Myocyte (in vitro differentiated cells): ENCODE measurements at places on chromosomes 12 and 14. TPM values are rescaled to one million over a fixed set of nuclear protein-coding genes. Genes with fewer than 3 reads are reported as not detected.

Gene NKX2-1
- not detected in 2 replicates for total RNA-seq

DNA sequence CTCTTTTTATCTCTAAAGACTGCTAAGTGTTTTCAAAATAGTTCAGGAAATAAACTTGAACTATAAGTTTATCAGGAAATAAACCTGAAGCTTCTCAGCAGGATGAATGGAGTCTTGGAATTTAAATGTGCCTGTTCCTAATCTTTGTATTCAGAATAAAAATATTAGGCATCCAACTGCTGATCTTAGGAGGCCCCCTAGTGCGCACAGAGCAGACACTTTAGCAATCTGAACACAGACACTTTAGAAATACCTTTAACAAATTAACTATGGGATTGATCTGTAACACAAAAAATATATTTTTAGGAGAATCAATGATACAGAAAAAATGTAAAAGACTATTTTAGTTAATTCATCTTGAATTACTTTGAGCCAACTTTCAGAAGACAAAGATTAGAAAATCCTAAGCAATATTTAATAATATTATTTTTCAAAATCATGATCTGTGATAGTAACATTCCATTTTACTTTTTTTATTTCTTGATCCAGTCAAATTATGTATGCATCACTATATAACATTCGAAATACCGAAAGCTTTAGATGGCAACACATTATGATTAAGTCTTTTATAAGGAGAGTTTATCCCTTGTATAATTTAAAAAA lies 80.9 kb downstream of the SLC41A2 start:
- peak; percentile 57 for DNase-seq

GRCh38 chr12:113066813-113067400 lies 10.4 kb downstream of the DTX1 start:
- no peak for DNase-seq

GRCh38 chr12:11133162-11133561 lies 1.3 kb downstream of the TAS2R30 start:
- DNase-seq: no peak

Gene AJUBA
- 150 and 178 TPM in 2 replicates for total RNA-seq

GRCh38 chr12:50519353-50519752 lies 14.6 kb downstream of the DIP2B start:
- DNase-seq: no peak

Gene P3H3
- total RNA-seq: 21.4 and 25.6 TPM in 2 replicates

GRCh38 chr12:64392221-64392620 lies 1.7 kb upstream of the C12orf56 start:
- peak; percentile 38 for DNase-seq

DNA sequence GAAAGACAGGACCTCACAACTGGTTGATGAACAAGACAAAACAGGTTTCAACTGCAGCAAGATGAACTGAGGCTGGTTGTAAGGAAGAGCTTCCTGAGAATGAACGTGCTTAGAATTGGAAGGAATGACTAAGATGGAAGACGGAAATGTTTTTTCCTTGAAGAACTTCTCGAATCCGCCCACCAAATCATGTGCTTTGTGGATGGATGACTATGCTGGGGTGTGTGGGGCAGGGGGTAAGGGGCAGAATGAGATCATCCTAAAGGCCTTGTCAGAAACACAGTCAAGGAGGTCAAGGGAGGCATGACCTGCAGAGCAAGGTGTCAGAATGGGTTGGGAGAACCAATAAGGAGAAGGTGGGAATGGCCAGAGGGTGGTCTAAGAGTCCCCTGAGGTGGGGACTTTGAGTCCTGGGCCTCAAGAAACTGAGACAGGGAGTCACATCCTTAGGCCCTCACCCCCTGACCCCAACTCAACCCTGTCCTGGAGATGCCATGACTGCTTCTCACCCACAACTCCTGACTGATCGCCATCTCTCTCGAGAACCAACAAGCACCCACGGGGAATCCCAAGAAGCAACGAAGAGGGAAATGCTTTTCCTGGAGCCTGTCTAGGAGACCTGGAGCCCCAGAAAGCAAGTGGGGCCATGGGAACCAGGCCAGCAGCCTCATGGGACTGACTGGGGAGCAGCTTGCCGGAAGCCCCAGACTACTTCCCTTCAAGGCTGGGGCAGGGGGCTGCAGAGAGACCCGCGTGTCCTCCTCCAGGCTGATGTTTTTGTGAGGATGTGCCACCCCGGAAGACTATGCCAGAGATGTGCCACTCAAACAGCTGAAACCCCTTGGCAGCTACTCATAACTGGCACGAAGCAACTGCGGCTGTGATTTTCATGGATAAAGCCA lies 84.0 kb downstream of the ACTN1 start:
- DNase-seq: no peak
